ENCODE measurements at places on chromosomes 5 and 9. TPM values are rescaled to one million over a fixed set of nuclear protein-coding genes. Genes with fewer than 3 reads are reported as not detected.

The PCDHGA9 gene
- 1.1 TPM for total RNA-seq

- 0 out of 2 replicates have a peak, but pooled peaks cover 2% of the 10 kb centered on the region for H3K27me3 ChIP-seq
- no peaks in the 10 kb centered on the region for H3K4me1 ChIP-seq
- no peak overlapping the region for H3K27ac ChIP-seq
- no peak overlapping the region for H3K4me3 ChIP-seq
These were observed 176.4 kb upstream of the MRPS30 start for GRCh38 chr5:44632344-44632743.

GRCh38 chr5:170220191-170220590, 12.6 kb upstream of the C5orf58 start:
- peaks cover 2% of the 10 kb centered on the region for H3K27me3 ChIP-seq
- no peak for DNase-seq
- no peaks in the 10 kb centered on the region for H3K36me3 ChIP-seq
- no peak overlapping the region for H3K4me3 ChIP-seq
- no peaks in the 10 kb centered on the region for H3K4me1 ChIP-seq
- H3K27ac ChIP-seq, result no peak overlapping the region

- H3K27me3 ChIP-seq, result peaks cover 26% of the 10 kb centered on the region
- no peak overlapping the region for H3K27ac ChIP-seq
- H3K4me1 ChIP-seq, result peaks cover 22% of the 10 kb centered on the region
These were observed 1.4 kb downstream of the MYO10 start for GRCh38 chr5:16934677-16935153.

The ALDH1A1 gene
- total RNA-seq, result 0.82 TPM

- peak; percentile 61 for DNase-seq
- no peaks in the 10 kb centered on the region for H3K27me3 ChIP-seq
- H3K4me3 ChIP-seq, result no peak overlapping the region
- H3K36me3 ChIP-seq, result no peaks in the 10 kb centered on the region
- H3K4me1 ChIP-seq, result no peaks in the 10 kb centered on the region
These were observed 686.5 kb upstream of the DMAC1 start for GRCh38 chr9:8486095-8486494.

The SV2C gene
- total RNA-seq, result 0.24 TPM

- H3K27me3 ChIP-seq, result no peaks in the 10 kb centered on the region
- H3K4me3 ChIP-seq, result no peak overlapping the region
- H3K36me3 ChIP-seq, result no peaks in the 10 kb centered on the region
- DNase-seq, result no peak
- H3K27ac ChIP-seq, result no peak overlapping the region
These were observed 17.8 kb downstream of the RGS3 start for GRCh38 chr9:113481176-113481787.

DNA sequence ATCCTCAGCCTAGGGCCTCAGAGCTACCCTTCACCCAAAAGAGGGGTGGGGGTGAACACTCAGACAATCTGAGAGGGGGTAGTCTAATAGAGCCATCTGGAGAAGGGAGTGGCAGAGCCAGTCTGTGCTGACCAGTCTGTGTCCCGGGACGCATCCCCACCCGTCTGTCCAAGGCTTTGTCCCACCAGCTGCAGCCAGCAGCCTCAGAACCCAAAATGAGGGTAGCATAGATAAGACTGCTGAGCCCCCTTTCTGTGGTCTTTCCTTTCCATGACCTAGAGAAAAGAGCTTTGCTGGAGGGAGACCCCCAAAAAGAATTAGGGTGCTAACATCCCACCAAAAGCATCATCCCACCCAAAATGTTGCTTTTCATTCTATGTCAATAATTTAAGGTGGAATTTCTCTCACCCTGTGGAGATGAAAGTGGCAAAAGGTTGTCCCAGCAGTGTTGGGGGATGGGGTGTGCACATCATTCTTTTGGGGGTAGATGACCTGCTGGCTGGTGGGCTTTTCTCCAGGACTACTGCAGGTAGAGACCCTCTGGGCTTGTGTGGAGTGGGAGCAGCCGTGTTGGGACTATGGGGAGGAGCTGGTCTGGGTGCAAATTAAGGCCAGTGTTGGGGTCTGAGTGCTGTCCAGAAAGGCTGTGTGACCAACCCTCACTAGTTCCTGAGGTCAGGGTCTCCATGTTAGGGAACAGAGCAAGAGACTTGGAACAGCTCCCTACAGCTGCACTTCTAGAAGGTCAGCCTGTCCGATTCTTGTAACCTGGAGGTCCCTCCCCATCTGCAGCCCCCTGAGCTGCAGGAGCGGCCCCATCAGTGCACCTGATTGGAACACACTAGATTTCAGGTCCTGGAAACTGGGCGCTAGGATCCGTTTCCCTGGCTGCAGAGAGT, 19.9 kb downstream of the URM1 start:
- H3K4me1 ChIP-seq, result peaks cover 43% of the 10 kb centered on the region
- no peak overlapping the region for H3K4me3 ChIP-seq
- no peak for DNase-seq
- H3K27ac ChIP-seq, result no peak overlapping the region
- peaks cover 93% of the 10 kb centered on the region for H3K27me3 ChIP-seq
